NCI-H1436 treated with DMSO at 0.1 percent for 48 hours (cell line): ENCODE measurements at places on chromosomes 7 and 10.

- DNase-seq = no peak
Measured at GRCh38 chr10:68318331-68319059, 13.4 kb upstream of the HNRNPH3 start.

- DNase-seq = no peak
Measured at GRCh38 chr7:111529507-111530355, 32.6 kb downstream of the IMMP2L start.

DNA sequence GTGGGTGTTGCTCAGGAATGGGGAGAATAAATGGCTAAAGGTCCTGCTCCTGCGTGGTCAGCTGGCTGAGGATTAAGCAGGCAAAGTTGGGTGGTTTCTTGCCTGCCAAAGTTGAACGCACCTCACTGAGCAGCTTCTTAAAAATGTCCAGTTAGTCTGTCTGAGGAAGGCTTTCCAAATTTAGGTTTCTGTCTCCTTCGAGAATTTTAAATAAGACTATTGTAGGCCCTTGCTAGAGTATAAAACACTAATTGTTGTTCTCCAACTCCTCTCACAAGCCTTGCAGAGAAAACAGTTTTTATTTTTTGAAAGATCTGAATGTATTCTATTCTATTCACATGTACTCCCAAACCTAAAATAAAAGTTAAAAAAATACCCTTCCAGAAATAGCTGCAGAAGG is 122.0 kb upstream of the LAMB4 start:
- DNase-seq = no peak

DNA sequence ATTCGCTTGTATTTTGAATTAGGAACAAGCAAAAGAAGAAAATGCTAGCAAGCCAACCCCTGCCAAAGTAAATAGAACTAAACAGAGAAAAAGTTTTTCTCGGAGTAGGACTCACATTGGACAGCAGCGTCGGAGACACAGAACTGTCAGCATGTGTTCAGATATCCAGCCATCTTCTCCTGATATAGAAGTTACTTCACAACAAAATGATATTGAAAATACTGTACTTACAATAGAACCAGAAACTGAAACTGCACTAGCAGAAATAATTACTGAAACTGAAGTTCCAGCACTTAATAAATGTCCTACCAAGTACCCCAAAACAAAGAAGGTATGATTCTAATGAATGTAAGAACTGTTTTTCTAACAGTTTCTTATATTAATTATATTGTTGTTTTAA is 87.9 kb downstream of the KMT2E start:
- no peak for DNase-seq

DNA sequence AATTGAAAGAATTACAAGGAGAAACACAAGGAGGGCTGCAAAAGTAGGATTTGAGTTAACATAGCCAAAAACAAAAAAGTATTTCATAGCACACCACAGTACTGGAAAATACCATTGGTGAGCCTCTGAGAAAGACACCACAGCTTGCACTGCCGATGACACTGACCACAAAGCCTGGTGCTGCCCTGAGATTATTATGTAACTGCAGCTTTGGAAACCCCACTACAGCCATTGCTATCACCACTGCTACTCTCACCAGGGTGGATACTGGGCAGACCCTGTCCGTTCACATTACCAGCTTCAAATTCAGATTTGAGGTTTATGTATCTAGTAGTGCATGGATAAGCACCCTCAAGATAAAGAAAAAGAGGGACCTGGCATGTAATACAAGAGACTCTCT is 1246.7 kb upstream of the SORCS1 start:
- DNase-seq = no peak

GRCh38 chr10:91511549-91512330 is 101.6 kb downstream of the HECTD2 start:
- DNase-seq = no peak

DNA sequence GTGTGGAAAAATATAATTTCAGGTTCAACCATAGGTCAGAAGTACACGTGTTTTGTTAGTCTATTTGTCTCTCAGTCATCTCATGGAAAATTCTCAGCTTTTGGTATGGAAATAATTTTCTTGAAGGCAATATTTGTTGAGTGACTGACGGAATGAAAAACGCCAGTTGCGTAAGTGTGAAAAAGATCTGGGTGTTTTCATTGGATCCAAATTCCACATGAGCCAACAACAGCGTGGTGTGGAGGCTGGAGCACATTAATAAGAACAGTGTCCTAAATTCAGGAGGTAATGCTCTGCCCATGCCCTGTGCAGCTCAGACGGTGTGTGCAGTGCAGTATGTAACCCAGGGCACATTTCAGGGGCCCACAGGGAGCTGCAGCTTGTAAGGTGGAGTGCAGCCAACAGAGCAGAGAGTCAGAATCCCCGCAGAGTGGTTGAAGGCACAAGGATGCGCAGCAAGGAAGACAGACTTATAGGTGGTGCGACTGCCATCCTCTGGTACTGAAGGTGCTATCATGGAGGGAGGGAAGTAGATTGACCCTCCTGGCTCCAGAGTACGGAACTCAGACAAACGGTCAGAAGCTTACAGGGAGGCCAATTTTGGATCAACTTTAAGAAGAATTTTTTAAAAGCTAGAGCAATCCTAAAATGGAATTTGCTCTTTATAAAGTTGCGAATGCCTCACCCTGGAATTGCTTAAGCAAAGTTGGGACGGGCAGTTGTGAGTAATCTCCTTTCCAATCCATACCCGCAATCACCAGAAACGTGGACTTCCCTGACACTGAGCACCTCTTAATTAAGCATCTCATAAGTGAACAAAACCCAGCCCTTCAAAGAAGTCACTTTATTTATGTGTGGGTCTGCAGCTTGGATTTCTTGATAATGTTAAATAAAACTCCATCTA is 38.0 kb downstream of the EGFR start:
- DNase-seq = no peak

GRCh38 chr10:44946205-44946604 is 13.4 kb upstream of the RASSF4 start:
- no peak for DNase-seq

DNA sequence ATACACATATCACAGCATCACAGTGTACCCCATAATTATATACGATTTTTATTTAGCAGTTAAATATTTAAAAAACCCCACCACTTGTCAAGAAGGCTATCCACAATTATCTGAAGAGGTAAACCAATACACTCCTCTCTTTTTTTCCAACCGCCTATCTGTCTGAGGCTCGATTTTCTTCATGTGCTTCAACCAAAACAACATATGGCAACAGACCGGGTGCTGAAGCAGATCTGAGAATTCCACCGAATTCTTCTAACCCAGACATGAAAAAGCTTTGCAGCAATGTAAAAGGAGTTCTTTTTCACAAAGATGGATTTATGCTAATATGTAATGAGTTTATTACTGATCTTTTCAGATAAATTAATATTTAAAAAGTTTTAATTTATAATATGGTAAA is 132.4 kb upstream of the RHEB start:
- no peak for DNase-seq

DNA sequence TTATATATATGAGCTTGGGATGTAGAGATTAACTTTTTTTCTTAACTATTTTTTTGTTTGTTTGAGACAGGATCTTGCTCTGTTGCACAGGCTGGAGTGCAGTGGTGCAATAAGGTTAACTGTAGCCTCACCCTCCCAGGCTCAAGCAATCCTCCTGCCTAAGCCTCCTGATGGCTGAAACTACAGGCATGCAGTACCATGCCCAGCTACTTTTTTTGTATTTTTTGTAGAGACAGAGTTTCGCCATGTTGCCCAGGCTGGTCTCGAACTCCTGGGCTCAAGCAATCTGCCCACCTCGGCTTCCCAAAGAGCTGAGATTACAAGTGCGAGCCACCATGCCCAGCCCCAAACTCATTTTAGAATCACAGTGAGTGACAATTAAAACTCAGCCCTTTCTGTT is 105.2 kb downstream of the CUBN start:
- DNase-seq = no peak

DNA sequence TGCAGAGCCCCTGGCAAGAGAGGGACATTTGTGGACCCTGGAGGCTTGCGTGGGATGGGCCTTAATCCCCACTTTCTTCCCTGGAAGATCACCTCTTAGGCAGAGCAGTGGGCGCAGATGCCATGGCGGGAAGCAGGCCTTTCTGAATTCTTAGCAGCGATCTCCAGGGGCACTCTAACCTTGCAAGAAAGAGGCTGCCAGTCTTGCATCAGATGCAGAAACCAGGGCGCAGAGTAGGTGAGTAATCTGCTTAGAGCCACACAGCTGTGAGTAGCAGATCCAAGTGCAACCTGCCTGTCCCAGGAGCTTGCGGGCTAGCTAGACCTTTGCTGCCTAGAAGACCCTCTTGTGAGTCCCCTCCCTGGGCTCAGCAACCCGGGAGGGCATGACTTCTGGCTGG is 40.0 kb downstream of the KCTD7 start:
- DNase-seq = no peak

GRCh38 chr10:86164174-86164774 is 202.3 kb downstream of the GRID1 start:
- no peak for DNase-seq

DNA sequence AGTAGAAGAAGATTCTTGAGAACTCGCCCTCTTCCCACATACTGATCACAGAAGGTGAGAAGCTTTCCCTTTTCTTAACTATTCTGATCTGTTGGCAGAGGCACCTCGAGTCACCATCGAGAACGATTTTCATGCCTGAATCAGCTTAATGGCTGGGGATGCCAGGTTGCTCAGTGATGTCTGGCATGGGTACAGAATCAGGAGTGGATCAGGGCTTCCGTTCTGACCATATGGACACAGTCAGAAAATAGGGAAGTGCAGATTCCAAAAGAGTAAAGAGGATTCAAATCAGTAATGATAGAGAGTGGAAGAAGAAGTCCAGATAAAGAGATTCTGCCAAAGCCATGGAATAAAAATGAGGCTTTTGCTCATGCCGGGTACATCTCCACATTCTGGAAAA is 52.0 kb upstream of the GRB10 start:
- DNase-seq = no peak

DNA sequence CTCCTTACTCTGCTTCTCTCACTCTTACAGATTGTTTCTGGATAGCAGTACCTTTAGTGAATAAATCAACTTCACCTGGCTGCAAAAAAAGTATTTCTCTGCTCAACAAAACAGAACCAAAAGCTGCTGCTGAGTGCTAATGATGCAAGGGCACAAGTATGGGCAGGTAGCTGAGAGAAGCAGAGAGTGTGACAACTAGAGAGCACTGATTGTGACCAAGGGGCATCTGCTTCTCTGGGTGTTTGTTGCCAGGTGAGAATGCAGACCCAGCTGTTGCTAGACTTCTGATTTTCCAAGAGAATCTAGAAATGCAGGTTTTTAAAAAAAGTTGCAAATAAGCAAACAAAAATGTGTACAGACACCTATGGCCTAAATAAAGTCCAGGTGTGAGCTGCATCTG is 25.3 kb upstream of the PPIF start:
- no peak for DNase-seq

GRCh38 chr10:94281654-94282053 is 81.1 kb downstream of the NOC3L start:
- DNase-seq = no peak

GRCh38 chr7:117458977-117459583 is 20.7 kb upstream of the CFTR start:
- DNase-seq = no peak

DNA sequence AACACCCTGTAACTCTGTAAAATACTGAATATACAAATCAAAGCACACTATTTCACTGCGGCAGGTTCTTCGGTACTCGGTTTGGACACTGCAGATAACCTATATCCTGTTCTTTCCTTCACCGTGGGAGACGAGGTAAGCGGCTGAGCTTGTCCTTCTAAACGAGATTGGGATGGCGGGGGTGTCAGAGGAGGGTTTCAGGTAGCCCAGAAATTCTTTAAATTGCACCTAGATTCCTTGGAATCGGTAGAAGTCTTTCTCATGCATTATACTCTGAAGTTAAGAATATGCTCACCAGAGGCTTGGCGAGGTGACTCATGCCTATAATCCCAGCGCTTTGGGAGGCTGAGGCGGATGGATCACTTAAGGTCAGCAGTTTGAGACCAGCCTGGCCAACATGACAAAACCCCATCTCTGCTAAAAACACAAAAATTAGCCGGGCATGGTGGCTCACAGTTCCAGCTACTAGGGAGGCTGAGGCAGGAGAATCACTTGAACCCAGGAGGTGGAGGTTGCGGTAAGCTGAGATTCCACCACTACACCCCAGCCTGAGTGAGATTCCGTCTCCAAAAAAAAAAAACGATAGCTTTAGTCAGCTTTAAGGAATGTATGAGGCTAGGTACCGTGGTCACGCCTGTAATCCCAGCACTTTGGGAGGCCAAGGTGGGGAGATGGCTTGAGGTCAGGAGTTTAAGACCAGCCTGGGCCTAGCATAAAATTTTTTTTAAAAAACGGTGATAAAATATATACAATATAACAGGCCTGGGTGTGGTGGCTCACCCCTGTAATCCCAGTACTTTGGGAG is 10.1 kb upstream of the LAT2 start:
- DNase-seq = no peak

DNA sequence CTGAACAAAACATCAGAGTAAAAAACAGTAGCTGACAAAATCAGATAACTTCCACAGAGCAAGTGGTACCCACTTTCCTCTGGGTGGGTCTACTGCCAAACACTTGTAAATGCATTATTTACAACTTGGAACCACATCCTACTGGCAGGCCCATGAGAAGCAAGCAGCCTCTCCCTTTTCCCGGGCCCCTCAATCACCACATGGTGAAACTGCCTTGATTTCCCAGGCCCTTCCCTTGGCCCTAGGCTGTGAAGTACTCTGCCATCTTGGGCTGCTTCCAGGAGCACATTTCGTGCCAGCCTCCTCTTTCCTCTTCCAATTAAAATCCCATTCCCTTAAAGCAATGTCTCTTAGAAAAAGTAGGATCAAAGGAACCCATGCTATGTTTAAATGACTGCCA is 71.4 kb downstream of the CUZD1 start:
- DNase-seq = no peak

- DNase-seq = no peak
Measured at GRCh38 chr10:89490596-89491335, 44.6 kb downstream of the SLC16A12 start.

GRCh38 chr10:130894471-130894870 is 417.1 kb downstream of the TCERG1L start:
- DNase-seq = no peak

- no peak for DNase-seq
Measured at GRCh38 chr10:21464134-21464533, 61.3 kb downstream of the SKIDA1 start.

- DNase-seq = no peak
Measured at GRCh38 chr10:6273351-6273750, 70.6 kb downstream of the PFKFB3 start.

DNA sequence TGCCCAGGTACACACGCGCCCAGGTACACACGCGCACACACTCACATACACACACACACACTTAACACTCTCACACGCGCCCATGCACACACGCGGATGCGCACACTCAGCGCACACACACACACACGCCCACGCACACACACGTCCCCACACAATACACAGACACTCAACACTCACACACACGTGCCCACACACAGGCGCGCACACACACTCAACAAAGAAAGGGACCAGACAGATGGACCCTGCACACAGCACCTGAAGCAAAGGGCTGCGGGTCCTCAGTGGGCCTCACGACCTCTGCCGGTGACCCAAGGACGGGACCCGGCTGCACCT is 257.4 kb downstream of the ZMYND11 start:
- no peak for DNase-seq

GRCh38 chr10:17217631-17218232 is 10.3 kb upstream of the VIM start:
- DNase-seq = no peak
